ENCODE measurements at places on chromosomes 7 and 10.

GRCh38 chr10:53463539-53463938, 691.0 kb upstream of the MBL2 start:
- DNase-seq = no peak

- DNase-seq = peak; percentile 65
Observed at GRCh38 chr10:775245-776075, 86.0 kb upstream of the DIP2C start.

- no peak for DNase-seq
Observed at GRCh38 chr7:92621561-92622023, 31.4 kb upstream of the FAM133B start.

GRCh38 chr10:23362069-23362830, 17.7 kb upstream of the C10orf67 start:
- no peak for DNase-seq

DNA sequence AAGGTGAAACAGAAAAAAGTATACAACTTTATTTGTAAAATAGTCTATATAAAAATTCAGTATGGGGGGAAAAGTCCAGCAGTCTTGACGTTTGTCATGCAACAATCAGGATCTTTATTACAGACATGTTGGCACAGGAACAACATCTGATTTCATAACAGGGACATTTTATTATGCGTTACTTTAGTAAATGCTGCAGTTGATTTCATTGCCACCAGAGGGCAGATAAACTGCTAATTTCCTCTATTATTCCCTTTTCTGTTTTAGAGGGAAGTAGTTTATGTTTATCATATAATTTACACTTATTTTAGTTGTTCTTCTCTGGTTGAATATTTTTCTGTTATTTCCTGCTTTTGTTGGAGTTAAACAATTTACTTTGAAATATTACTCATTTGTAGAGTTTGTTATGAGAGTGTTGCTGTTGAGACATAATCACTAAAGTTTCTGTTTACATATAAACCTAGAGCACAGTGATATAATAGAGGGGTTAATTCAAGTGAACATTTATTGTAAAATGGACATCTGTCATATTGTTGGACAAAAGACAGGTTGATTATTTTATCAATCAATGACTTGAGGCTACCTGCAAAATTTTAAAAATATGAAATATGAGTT, 3.3 kb downstream of the PLXDC2 start:
- no peak for DNase-seq

GRCh38 chr7:64045301-64046040, at the start of gene ZNF727:
TSS of gene ZNF727 (plus strand) at chr7:64045434. CDS start at chr7:64045622, 188 bp downstream.
- DNase-seq = peak; percentile 97

GRCh38 chr7:158134824-158135223, 452.8 kb downstream of the PTPRN2 start:
- DNase-seq = no peak

DNA sequence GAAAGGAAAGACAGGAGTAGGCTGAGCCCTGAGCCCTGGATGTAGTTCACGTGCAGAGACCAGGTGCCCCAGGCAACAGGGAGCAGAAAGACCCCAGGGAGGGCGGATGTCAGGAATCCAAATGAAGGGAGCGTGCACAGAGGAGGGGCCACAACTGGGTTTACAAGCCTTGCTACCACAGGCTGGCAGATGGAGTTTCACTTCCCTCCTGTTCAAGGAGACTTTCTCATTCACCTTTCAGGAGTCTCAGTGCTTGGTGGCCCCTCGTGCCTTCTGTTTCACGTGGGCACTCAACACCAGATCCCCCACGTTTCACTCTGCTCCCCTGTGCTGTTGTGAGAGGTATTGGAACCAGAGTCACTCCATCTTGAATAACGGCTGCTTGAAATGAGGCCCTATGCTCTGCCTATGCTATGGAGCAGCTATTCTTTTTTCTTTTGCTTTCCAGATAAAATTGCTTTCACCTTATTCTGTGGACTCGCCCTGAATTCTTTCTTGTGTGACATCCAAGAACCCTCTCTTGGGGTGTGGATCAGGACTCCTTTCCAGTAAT, 601.4 kb upstream of the IGFBP3 start:
- no peak for DNase-seq

- DNase-seq = peak; percentile 98
Observed at GRCh38 chr10:132714096-132714985, 71.6 kb downstream of the NKX6-2 start.

DNA sequence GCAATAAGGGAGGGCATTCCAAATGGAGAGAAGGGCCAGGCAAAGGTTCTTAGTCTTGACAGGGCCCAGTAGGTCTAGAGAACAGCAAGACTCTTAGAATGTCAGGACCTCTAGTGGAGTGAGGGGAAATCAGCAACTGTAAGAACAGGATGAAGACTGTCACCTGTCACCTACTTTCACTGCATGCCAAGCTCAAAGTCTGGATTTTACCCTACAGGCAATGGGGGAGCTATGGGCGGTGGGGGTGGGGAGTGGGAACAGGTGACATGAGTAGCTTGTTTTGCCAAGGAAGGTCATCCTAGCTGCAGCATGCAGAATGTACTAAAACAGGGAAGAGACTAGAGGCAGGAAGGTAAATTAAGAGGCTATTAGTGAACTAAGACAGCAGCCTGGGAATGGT, 18.3 kb downstream of the GOT1 start:
- no peak for DNase-seq

GRCh38 chr7:5322621-5323410, 40.1 kb downstream of the SLC29A4 start:
- DNase-seq = no peak

- DNase-seq = no peak
Observed at GRCh38 chr10:1650542-1651269, 86.6 kb downstream of the ADARB2 start.

GRCh38 chr7:70622936-70623335, 509.0 kb upstream of the GALNT17 start:
- DNase-seq = no peak

GRCh38 chr10:12397147-12397896, 48.0 kb downstream of the CAMK1D start:
- DNase-seq = peak; percentile 3

DNA sequence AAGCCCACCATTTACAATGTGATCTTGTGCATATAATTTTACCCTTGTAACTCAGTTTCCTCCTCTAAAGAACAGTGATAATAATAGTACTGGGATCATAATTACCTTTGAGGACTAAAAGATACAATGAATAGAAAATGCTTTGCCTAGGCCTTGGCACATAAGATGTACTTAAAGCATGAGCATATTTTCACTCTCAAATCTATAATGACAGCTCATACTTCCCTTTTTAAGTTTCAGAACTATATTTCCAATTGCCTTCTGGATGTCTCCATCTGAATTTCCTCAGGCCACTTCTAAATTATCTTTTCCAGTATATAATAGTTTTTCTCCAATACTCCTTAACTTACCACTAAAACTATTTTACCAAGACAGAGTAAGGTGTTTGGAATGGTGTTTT, 13.3 kb upstream of the ITGB8 start:
- no peak for DNase-seq

GRCh38 chr7:33849971-33850559, 55.3 kb upstream of the BMPER start:
- DNase-seq = no peak

GRCh38 chr7:135714534-135715009, 13.4 kb downstream of the SLC13A4 start:
- no peak for DNase-seq

DNA sequence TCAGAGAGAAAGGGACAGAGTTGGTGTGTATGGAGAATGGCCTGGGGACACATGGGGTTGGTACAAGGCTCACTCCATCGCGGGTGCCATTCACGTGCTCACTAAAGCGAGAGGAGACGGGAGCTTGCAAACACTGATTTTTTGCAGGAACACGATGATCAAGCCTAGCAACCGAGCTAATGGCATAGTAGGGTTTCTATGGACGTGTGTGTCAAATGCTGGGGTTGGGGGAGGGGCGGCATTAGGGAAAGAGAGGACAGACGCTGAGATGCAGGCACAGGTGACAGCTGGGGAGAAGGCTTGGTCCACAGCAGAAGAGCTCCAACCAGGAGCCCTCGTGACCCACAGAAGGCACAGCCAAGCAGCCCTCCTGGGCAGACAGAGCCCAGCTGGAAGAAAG, 33.9 kb downstream of the RCC1L start:
- DNase-seq = no peak

GRCh38 chr7:142771353-142771723, 568 bp downstream of the PRSS2 start:
- DNase-seq = no peak

DNA sequence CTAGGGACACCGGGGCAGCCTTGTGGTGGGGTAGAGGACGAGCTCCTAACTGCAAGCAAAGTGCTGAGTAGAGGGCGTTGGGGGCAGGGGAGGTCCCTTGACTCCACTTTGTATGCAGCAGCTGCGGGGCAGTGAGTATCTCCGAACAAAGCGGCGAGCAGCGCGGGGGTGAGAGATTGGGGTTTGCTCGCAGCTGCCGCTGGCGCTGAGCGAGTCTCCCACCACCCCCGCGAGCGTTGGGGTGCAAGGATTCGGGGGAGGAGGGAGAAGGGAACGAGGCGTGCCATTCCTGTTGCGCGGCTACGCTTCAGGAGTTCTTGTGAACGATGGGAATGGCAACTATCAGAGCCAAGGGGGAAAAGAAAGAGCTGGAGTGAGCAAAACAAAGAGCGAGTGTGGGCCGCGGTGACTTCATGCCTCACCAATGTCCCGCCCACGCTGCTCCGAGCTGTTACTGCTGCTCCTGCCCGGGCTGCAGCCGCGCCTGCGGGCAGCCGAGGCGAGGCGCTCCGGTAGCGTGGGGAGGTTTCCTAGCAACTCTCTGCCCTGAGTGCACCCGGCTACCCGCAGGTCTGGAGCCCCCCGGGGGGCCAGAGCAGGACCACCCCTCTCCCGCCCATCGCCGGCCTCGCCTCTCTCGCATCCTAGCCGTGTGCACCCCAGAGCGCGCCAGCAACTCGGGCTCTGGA, at the start of gene ITGB8:
Gene ITGB8, plus strand, starts transcription at position 662 of the 689 bp plus-strand sequence. CDS start 907 bp downstream, outside the sequence.
- DNase-seq = peak; percentile 96

- DNase-seq = peak; percentile 70
Observed at GRCh38 chr7:1536743-1537534, 6.4 kb downstream of the MAFK start.

DNA sequence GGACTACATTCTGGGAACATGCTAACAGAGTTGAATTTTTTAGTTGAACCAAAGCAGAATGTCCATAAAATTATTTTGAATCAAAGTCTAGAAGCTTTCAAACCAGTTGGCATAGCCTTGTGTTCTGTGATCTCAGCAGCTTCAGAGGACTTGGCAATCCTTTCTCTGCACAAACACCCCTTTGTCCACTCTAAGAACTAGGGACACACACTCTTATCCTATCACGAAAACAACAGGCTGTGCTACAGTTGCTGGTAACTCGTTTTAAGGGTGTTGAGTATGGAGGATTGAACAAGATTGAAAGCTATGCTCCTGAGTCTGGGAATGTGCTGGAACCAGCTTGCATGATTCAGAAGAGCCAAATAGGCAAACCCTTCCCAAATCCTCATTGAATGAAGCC, 76.4 kb upstream of the PRSS58 start:
- no peak for DNase-seq

DNA sequence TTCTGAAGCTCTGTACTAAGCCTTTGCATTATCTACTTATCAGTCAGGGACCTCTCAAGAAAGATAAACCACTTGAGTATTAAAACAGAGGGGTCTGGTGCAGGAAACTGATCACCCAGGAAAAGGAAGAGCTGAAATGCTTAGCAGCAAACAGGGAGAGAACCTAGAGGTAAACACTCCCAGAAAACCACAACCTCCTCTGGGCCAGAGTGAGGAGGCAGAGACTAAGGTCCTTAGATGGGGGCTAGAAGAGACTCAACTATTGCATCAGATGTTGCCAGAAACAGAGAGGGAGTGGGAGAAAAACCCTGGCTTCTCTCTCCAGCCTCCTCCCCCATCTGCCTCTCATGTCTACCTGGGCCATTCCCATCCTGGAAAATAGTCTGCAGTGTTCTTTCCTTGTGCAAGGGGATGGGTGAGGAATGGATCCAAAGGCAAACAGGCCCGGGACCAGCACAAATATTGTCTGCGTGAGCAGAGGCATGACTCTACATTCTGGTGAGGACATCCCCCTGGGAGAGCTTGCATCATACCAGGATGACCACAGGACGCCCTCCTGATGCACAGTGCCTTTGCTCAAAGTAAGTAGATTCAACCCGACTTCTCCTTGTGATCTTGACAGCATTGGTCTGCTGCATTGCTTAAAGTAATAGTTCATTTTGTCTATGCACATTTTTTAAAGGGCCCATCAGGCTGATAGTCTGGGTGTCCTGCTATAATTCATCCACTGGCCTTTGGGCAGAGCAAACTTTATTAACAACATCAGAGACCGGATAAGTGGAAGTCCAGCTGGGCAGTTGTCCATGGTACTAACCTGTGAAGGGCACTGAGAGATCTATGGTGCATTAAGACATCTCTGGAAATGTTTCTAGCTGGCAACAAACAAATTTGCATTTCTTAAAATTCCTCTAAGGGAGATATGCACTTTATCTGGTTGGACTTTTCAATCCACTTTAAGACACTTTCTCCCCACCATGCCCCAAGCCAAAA, 22.4 kb upstream of the ODAD2 start:
- no peak for DNase-seq

DNA sequence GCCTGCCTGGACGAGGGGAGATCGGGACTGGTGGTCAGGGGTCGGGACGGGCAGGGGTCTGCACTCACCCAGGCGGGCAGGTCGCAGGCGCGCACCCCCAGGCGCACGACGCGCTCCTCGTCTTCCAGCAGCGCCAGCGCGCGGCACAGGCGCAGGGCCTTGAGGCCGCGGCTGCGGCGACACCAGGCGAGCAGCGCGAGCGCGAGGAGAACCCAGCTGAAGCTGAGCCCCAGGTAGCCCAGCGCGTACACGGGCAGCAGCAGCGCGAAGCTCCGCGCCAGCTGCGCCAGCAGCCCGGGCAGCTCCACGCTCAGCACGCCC, 328 bp downstream of the ESYT2 start:
- peak; percentile 40 for DNase-seq

- DNase-seq = no peak
Observed at GRCh38 chr7:77899516-77899915, 100.9 kb downstream of the PHTF2 start.

- DNase-seq = no peak
Observed at GRCh38 chr10:34830217-34830822, 15.2 kb upstream of the PARD3 start.

- DNase-seq = no peak
Observed at GRCh38 chr7:45691155-45691656, 117.0 kb downstream of the ADCY1 start.

DNA sequence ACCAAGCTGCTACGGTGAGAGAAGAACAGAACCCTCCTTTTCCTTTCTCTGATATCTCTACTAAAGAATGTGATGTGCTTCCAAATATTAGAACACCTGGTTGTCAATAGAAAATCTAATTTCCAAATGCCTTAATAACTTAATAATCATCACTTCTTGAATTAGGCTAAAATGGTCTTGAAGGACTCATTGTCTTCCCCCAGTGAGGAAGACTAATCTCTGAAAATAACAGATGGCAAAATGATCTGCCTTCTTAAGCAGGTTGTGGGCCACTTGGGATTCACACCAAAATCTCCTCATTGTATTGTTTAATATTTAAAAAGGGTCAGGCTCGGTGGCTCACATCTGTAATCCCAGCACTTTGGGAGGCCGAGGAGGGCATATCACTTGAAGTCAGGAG, 805.9 kb upstream of the AUTS2 start:
- DNase-seq = no peak

GRCh38 chr10:124606822-124607221, 137.4 kb downstream of the FAM53B start:
- no peak for DNase-seq

- no peak for DNase-seq
Observed at GRCh38 chr7:133358708-133359107, 105.8 kb downstream of the EXOC4 start.

GRCh38 chr7:85713171-85713570, 526.3 kb upstream of the SEMA3D start:
- no peak for DNase-seq

- peak; percentile 57 for DNase-seq
Observed at GRCh38 chr10:101032637-101033224, 1.7 kb downstream of the SFXN3 start.

- no peak for DNase-seq
Observed at GRCh38 chr7:140609646-140610045, 31.0 kb downstream of the DENND2A start.

All from posterior cingulate gyrus (tissue), 11 donors.